ENCODE measurements at places on chromosomes 7 and 10.

DNA sequence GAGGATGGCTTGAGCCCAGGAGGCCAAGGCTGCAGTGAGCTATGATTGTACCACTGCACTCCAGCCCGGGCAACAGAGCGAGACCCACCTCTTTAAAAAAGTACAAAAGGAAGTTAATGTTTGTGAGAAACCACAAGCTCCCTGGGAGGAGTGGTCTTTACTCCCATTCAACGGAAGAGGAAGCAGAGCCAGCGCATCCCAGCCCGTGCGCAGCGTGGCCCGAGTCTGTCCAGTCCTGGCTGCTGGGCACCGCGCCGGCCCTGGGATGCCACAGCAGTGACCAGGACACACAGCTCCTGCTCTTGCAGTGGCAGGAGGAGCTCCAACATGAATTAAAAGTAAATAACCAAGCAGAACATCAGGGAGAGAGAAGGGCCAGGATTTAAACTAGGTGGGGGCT lies 68.4 kb downstream of the ELFN1 start:
- DNase-seq = peak; percentile 28

DNA sequence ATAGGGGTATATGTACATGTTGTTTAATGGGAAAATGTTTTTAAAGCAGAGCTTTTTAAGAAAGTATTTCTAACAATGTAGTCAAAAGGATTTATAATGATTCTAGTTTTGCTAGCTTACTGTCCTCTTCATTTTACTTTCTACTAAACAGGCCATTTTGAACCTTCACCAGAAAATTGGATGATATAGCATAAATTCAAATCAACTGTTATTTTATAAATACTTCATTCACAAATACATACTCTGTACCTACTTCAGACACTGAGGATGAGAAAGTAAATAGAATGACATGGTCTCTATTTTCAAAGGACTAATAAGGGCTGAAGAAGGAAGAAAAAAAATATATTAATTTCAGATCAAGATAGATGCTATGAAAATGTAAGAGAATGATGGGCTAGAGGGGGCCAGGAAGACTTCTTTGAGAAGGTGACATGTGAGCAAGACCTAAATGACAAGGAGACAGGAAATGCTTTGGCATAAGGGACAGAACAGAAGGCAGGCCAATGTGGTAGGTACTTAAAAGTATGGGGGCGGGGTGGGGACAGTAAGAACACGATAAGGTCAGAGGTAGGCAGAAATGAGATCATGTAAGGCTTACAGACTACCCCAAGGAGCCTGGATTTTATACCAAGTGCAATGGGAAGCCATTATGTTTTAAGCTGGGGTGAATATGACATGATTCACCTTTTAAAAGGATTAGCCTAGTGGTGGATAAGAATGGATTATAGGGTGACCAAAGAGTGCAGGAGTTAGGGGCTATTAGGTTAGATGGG lies 5.2 kb downstream of the NAMPT start:
- DNase-seq = no peak

DNA sequence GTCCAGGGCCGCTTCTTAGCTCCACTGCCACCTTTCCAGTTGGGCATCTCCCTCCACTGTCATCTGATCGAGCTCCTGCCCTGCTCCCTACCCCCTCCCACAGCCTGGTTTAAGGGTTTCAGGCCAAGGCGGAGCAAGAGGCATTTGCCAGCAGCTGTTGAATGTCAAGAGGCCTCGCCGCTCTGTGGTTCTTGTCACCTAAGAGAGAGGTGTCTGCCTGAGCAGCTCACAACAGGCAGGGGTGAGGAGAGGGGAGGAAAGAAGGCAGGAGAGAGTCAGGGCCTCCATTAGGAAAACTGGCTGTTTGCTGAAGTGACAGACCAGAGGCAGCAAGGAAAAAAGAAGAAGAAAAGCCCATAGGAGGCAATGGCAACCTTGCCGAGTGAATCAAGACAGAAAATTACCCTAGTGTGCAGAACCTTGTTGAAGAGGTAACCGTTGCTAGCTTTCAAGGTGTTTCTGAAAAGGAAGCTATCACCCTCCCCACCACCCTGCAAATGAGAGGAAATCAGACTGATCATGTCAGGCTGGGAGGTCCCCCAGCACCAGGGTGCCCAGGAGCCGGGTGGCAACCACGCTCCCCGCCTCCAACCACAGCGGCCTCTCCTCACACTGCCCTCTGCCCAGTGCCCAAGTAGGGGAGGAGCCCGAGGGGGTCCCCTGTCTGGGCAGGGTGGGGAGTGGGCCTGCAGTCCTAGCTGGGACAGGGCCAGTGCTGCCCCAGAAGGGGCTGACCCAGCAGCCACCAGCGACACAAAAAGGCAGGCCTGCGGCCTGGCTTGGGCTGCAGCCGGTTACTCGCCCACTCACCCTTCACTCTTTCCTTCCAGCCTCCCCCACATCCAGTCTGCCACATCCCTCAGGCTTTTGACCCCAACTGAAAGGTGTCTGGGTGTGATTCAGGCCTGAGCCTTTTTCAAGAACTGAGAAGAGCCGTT lies 7.1 kb downstream of the GATA3 start:
- no peak for DNase-seq

DNA sequence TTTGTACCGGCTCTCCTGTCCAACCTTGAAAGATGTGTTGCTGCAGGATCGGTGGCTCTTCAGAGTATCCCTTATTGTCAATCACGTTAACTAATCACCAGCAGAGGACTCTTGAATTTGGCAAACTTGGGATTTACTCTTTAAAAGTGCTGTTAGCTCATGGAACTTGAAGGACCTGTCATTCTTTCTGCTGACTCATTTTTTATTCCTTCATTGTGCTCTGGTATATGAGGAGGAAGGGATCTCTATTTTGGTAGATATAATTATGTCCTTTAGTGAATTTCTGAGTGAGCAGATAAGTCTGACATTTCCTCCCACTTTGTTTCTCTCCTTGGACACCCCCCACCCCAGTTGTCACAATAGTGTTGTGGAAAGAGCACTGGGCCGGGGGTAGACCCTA lies 175.1 kb upstream of the HDAC9 start:
- DNase-seq = no peak

DNA sequence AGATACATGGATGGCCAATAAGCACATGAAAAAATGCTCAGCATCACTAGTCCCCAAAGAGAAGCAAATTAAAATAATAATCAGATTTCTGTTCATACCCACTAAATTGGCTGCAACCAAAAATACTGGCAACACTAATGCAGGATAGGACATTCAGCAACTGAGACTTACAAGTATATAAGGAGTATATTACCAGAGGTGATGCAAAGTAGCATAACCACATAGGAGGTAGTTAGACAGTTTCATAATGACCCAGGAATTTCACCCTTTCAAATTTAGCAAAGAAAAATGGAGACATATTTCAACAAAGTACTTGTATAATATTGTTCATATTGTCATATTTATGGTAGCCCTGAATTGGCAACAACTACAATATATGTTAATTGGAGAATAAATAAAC lies 727.8 kb downstream of the GRID1 start:
- no peak for DNase-seq

GRCh38 chr10:1679821-1680650 lies 57.3 kb downstream of the ADARB2 start:
- no peak for DNase-seq

- no peak for DNase-seq
Measured at GRCh38 chr7:155975490-155975889, 163.2 kb upstream of the SHH start.

GRCh38 chr7:20299647-20300312 lies 30.9 kb upstream of the ITGB8 start:
- DNase-seq = no peak

DNA sequence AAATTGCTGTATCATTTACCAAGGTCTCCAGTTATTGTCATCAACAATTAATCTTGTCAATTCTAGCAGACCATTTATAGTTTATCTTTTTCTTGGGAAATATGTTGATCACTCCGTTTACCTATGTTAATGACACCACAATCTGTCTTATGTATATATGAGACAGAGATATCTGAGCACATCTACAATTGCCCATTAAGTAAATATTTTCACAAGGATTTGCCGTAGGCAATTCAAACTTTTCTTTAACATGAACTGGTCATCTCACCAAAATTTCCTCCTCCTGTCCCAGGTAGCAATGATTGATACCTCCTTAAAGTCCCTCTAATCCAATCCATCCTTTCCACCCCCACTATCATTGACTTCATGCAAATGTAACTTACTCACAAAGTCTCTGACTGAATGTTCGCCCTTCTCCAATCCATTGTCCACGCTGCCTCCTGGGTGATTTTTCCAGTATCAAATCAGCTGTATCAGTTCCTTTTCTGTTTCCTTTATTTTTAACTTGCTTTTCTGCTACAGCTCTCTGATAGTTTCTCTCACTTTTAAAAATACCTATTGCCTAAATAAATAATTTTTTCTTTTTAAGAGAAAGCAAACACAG lies 138.3 kb downstream of the GNAT3 start:
- no peak for DNase-seq

GRCh38 chr7:73810998-73811360 lies 19.8 kb upstream of the CLDN4 start:
- peak; percentile 23 for DNase-seq

DNA sequence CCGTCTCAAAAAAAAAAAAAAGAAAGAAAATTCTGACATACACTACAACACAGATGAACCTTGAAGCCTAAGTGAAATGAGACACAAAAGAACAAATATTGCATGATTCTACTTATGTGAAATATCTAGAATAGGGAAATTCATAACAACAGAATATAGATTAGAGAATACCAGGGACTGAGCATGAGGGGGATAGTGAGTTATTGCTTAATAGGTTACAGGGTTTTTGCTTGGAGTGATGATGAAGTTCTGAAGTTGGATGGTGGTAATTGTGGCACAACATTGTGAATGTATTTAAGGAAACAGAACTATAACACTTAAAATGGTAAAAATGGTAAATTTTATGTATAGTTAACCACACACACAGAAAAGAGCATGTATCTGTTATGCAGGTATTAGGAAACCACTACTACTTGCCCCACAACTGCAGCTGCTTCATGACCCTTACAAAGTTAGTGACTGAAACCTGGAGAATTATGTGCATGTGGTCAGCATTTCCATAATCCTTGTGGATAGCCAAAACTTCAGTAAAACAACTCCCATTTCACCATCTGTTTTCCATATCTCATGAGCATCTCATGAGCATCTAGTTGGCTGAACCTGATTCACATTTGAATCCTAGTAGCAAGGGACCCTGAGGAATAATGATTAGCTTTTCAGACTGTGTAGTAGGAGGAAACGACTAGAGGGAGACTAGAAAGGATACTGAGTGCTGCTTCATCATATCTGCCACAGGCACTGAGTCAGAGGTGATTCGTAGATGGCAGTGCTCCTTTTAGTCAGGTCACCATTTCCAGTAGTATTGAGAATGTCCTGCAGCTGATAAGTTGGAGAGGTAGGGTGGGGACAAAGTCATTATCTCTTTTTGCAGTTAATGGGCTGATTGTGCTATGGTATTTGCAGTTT lies 26.3 kb downstream of the SAMD8 start:
- DNase-seq = no peak

DNA sequence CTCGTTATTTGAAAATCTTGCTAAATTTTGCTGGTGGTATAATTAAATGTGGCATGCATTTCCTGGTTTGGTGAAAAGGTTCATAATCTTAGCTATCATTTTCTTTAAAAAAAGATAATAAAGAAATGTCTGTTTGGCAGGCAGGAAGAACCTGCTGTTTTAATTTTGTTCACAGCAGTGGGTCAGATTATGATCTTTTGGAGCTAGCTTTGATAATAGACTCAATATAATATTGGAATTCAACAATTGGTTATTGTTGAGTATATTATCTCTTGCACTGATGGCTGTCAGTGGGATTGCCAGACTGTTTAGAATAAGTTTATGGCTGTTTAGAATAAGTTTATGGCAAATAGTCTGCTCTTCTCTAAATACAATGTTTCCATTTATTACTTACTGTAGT lies 35.1 kb downstream of the MXI1 start:
- DNase-seq = no peak

- DNase-seq = no peak
Measured at GRCh38 chr7:18521945-18522566, 26.5 kb downstream of the HDAC9 start.

GRCh38 chr7:98021588-98022351 lies 31.8 kb upstream of the OCM2 start:
- DNase-seq = peak; percentile 87

GRCh38 chr7:129184981-129185670 lies 3.3 kb upstream of the SMO start:
- no peak for DNase-seq

- DNase-seq = no peak
Measured at GRCh38 chr7:34123316-34123715, 218.0 kb downstream of the BMPER start.

GRCh38 chr10:62540389-62540788 lies 166.2 kb downstream of the ZNF365 start:
- no peak for DNase-seq

GRCh38 chr10:132984801-132985545 lies 42.6 kb upstream of the CFAP46 start:
- no peak for DNase-seq

DNA sequence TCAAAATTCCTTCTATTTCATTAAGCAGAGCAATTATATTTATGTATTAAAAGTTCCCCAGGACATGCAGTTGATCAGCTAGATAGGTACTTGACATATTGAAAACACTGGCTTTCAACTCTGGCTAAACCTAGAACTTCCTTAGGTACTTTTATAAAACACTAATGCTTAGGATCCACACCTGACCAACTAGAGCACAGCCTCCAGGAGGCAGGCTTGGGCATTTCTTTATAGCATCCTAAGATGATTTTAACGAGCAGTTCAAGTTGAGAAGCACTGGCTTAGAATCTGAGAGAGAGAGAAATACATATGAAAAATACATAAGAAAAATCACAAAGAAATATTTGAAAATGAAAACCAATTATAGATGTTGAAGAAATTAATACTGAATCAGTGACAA lies 20.8 kb downstream of the SLC26A5 start:
- DNase-seq = no peak

- no peak for DNase-seq
Measured at GRCh38 chr7:118003476-118003875, 130.2 kb upstream of the CTTNBP2 start.

DNA sequence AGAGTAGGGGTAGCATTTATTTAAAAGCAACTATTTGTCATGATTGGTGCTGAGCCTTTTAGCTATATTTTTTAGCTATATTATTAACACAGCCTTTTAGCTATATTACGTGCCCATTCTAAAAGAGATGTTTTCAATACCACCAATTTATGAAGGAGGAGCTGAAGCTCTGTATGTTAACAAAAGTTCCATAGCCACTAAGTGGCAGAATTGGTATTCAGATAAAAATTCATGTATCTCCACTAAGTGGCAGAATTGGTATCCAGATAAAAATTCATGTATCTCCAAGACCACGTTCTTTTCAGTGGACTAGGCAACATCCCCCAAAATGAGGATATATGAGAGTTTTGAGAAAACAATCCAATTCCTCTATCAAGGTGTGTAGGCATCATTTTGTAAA lies 268.6 kb downstream of the HGF start:
- no peak for DNase-seq

- DNase-seq = no peak
Measured at GRCh38 chr10:130042381-130042780, 68.2 kb downstream of the C10orf143 start.

All from left ventricle myocardium superior (tissue), 1 donor.